Activated CD4-positive, alpha-beta T cell treated with anti-CD3 and anti-CD28 coated beads, Interleukin-2, Interleukin-4, amounts not matched to agents 100 ng/mL and 50 ng/mL, durations not matched to agents 16 hours and 8 hours (primary cell): ENCODE measurements at places on chromosomes 7 and 10.

DNA sequence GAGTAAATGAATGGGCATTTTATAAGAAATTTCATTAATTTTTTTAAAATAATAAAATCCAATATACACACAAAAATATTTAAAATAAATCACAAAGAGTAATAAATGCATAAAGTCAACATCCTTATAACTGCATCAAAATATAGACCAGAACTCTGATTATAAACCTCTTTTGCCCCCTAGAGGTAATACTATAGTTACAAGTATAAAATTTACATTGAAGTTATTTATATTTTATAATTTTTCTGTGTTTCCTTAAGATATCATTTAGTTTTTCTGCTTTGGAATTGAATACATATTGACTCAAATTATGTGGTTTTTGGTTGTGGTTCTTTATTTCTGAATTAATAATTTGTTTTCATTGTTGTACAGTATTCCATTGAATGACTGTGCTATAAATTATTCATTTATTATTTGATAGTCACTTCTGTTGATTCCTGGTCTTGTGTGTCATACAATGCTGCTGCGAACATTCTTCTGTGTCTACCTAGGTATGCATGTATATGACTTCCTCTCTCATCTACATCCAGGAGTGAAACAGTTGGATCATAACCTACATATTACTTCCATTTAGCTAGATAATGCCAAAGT is 673.6 kb downstream of the IPMK start:
- no peak for DNase-seq

- DNase-seq, result no peak
Observed at GRCh38 chr7:6350433-6351058, 78.1 kb upstream of the CYTH3 start.

DNA sequence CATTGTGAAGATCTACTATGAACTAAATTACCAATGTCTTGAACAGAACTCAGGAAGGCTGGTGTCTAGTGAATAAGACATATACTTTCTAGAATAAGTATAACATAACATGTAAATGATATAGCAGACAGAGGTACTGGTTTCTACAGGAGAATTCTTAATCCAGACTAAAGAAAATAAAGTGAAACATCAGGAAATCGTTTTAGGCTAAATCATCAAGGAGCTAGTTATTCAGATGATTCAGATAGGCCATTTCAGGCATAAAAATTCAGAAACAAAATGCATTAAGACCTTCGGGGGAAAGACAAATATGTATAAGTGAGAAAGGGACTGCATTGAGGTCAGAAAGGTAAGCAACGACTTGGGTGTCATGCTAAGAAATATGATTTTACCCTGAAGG is 170.6 kb downstream of the LRRN3 start:
- DNase-seq, result no peak

GRCh38 chr10:59107147-59107546 is 69.3 kb upstream of the PHYHIPL start:
- no peak for DNase-seq

DNA sequence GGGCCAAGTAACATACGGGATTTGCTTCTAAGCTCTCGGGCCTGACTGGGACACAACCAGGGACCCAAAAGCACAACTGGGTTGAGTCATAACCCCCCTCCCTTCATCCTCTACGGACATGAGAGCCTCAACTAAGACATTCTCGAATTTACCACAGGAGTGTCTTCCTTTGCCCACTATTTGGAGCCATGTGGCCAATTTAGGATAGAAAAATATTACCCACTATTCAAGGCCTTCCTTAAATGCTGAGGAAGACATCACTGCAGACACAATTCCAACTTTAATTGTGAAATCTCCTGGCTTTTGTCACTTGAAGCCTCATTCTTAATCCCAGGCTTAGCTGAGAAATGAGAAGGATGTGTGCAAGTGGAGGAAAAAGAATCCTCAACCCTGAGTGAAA is 11.8 kb downstream of the CTBP2 start:
- DNase-seq, result no peak

DNA sequence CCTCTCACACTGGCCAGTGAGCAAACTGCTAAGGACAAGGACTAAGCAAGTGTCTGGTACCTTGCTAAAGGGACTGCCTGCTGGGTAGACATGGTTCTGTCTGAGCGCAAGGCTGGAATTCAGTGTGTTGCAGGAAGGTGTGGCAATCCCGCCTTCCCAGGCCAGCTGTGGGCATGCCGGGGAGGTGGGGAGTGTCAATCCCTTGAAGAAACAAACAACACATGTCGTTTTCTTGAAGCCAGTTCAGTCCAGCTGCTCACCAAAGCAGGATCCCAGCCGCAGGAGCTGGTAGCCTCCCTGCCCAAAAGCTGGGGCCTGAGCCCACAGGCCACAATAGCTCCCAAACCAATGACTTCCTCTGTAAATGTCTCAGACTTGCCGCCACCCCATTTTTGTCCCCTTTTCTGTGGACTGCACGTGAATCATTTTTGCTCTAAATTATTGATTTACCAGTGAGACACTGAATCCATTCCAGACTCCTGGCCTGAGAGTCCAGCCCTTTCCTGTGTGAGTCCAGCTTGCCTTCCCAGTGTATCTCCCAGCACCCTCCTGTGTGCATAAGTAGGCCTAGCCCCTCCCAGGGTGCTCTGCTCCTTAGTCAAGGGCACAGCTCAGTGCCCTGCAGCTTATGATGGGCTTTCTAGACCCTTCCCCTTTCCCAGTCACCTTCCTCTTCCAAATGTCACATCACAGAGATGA is 166.8 kb downstream of the RGS10 start:
- DNase-seq, result no peak

- DNase-seq, result no peak
Observed at GRCh38 chr10:122173766-122174435, 97.2 kb upstream of the BTBD16 start.

DNA sequence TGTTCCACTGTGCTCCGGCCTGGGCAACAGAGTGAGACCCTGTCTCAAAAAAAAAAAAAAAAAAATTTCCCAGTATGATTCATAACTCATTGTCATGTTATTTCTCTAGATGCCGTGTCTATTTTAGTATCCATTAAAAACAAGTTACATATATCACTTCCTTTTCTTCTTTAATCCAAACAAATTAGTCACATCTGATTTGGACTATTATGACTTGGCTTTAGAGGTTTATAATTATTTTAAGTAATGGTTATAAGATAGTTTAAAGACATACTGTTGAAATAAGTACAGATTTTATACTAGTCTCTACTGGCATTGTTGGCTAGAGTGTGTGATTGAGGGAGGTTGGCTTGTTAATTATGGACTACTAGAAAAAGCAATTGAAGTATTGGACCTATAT is 53.3 kb downstream of the ZMYND11 start:
- DNase-seq, result no peak

DNA sequence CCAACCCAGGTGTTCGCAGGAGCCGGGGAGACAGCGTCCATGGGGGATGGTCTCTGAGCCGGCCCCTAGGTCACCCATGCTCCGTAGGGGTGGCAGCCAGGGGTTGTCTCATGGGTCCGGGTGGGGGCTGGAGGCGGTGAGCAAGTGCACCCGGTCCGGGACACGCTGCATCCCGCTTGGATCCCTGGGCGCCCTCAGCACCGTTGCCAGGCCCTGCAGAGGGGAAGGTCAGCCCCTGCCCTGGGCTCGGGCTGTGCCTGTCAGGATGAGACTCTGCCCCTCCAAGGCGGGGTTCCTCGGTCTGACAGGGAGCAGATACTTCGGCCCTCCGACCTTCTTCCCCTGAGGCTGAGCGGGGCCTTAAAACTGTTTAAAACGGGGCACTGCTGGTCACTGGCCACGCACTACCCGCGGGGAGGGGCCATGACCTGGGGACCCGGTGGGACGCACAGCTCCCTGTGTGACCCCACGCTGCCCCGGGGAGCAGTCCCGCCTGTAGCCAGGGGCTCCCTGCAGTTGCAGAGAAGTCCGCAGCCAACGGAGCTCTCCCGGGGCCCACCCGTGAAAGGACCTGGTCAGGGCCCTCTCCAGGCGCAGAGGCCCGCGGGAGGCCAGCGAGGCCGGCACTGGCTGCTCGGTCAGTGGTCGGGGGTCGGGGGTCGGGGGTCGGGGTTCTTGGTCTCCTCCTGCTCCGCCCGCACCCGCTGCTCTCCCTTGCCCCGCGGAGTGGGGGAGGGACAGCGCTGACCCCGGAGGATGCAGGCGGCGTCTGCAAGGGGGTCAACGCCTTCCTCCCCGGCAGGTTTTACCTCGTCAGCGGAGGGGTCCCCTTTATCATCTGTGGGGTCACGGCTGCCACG is 33.4 kb upstream of the KNDC1 start:
- no peak for DNase-seq

DNA sequence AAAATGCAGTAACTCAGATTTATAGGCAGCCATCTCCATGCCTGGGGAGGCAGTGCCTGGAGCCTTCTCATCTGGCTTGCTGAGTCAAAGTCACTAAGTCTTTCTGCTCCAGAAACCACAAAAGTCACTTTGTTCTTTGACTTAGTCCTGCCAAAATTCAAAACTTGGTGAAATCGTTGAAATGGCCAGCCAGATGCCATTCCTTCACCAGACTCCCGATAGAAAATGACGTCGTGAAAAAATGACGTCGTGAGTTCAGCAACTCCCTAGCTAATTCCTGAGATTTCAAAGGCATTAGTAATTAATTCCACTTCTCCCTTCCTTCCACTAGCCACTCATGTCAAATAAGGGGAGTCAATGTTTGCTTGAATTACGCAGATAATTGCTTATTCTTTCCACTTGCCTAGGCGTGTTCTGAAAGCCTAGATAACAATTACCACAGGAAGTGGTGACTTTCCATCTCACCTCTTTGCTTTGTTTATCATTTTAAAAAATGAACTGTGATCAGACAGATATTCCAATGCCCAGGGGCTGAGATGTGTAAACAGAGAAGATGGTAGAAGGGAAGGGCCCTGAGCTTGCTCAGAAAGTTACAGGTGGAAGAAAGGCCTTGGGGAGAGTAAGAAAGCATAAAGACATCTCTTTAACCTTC is 48.5 kb upstream of the OSBPL3 start:
- DNase-seq, result peak; percentile 38

- DNase-seq, result no peak
Observed at GRCh38 chr10:3399756-3400155, 227.2 kb upstream of the PITRM1 start.

DNA sequence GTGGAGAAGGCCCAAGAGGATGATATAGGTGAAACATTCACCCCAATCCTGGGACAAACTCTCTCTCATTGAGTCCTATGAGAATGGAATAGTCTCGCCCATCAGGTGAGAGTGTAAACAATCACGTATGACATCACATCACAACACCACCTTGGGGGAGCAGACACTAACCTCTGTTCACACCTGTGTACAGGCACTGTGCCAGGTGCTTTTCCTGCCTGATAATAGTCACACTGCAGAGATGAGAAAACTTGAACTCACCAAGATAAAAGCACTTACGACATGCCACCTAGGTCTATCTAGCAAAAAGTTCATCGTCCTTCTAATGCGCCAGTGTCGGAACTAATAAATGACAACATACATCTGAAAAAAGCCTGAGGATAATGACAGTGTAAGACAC is 187.8 kb downstream of the FAM107B start:
- DNase-seq, result no peak

GRCh38 chr7:92242972-92243371 is 2.7 kb downstream of the KRIT1 start:
- no peak for DNase-seq

GRCh38 chr7:132112657-132113056 is 463.6 kb downstream of the PLXNA4 start:
- DNase-seq, result no peak

GRCh38 chr10:60050366-60050765 is 144.0 kb upstream of the CCDC6 start:
- no peak for DNase-seq

DNA sequence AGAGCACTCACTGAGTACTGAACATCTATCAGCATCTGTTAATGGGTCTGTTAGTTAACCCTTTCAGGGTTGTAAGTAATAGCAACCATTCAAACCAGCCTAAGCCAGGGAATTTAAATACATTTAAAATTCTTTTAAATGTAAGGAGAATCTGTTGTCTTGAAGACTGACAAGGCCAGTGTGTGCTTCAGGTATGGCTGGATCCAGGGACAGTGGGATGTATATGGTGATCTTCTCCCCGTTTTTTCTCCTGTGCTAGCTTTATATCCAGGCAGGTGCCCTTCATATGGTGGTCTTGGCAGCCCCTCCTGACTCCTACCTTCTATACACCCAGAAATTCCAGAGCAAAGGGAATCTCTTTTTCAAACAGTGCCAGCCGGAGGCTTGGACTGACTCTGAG is 46.6 kb upstream of the DAGLB start:
- DNase-seq, result no peak

DNA sequence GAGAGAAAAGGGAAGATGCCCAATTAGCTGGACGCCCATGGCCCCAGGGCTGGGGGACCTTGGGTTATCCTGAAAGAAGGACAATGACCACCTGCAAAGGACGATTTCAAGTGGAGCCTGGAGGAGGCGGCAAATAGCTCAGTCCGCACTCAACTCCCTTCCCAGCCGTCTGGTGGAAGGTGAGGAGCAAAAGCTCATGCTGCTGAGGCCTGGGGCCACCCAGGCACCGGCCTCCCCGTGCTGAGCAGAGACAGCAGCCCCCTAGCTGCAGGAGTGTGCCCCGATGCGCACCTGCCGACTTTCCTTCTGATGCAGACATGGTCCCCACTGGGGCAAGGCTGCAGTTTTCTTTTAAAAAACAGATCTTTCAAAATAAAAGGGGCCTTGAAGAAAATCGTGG is 7.9 kb downstream of the FAM20C start:
- no peak for DNase-seq

- DNase-seq, result no peak
Observed at GRCh38 chr7:46100521-46100920, 179.4 kb upstream of the IGFBP3 start.

DNA sequence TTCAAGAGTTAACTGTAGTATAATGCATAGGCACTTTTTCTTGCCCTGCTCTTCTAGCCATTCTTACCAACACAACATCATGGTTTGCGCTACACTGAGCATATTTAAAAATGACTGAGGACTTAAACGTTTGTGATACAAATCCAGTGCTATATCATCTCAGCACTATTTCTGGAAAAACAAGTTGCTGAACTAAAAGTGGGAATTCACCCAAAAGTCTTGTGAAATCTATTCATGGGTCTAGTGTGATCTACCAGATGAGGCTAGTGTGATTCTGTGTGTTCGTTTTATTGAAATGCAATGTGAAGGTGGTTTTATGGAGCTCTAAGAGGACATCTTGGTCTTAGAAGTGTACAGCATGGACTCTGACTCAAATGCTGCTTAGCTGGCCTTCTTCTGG is 584.6 kb upstream of the POM121L12 start:
- no peak for DNase-seq

- DNase-seq, result no peak
Observed at GRCh38 chr7:130346177-130346905, 1.7 kb downstream of the CPA5 start.

GRCh38 chr7:41696323-41696916 is 6.5 kb downstream of the INHBA start:
- DNase-seq, result peak; percentile 9

GRCh38 chr7:50331564-50332208 is 27.2 kb downstream of the IKZF1 start:
- DNase-seq, result peak; percentile 80

GRCh38 chr7:108152198-108152597 is 22.0 kb upstream of the LAMB4 start:
- no peak for DNase-seq

- no peak for DNase-seq
Observed at GRCh38 chr7:44727158-44727936, 21.3 kb upstream of the ZMIZ2 start.
